ENCODE measurements at places on chromosomes 12 and 14.
A peak's percentile ranks its signal among the peaks of the same experiment; 100 is the strongest.

- no peak for DNase-seq
Observed at GRCh38 chr12:122871851-122872780, 23.8 kb downstream of the VPS37B start.

DNA sequence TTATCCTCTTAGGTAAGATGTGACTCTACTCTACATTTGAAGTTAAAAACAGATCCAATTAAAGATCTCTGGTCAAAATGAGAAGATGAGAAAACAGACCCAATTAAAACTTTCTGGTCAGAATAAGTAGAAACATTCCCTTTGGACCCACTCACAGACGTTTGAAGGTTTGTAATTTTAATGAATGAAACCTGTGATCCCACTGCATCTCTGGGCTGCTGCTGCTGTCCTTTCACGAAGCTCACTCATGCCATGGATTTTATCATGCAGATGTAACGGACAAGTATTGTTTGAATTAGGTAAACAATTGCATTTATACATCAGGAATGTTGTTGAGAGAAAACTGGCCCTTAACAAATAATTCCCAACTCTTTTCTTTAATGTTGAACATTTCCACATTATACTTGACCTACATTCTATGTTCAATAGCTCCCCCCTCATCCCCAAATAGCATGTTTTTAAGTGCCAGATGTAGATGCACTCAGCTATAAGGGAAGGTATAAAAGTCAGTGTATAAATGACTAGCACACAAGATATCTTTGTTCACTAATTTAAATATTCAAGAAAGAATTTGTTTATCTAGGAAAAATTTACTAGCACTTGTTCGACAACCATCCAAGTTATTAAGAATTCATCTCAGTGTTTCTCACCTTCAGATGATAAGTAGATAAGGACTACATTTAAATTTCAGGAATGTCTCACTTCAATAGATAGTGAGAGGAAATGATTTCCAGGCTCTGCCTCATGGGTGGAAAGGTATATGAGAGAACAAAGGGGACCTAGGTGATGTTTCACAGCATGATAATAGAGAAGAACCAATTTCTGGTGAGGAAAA, 202.3 kb upstream of the LMNTD1 start:
- DNase-seq = no peak

DNA sequence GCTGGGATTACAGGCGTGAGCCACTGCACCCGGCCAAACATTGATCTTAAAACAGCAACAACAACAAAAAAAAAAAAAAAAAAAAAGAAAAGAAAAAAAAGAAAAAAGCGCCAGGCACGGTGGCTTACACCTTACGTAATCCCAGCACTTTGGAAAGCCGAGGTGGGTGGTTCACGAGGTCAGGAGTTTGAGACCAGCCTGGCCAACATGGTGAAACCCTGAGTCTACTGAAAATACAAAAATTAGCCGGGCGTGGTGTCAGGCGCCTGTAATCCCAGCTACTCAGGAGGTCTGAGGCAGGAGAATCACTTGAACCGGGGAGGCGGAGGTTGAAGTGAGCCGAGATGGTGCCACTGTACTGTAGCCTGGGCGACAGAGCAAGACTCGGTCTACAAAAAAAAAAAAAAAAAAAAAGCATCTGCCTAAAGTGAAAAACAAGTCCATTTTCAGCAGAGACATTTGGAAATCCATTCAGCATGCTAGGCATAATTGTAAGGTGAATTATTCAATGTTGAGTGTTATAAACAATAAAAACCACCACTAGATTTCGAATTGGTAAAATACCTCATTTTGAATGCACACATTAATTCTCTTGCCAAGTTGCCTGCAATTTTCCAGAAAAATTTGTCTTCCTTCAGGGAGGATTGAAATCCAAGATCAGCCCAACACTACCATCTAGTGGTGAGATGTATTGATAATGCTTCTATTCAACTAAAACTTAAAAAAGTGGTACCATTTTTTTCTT, 8.0 kb upstream of the CERS5 start:
- peak; percentile 83 for DNase-seq

GRCh38 chr14:67487937-67488893, at the start of gene TMEM229B:
Gene TMEM229B, minus strand, starts transcription at chr14:67488721. Its CDS starts 14,798 bp downstream, at chr14:67473923.
- no peak for DNase-seq

DNA sequence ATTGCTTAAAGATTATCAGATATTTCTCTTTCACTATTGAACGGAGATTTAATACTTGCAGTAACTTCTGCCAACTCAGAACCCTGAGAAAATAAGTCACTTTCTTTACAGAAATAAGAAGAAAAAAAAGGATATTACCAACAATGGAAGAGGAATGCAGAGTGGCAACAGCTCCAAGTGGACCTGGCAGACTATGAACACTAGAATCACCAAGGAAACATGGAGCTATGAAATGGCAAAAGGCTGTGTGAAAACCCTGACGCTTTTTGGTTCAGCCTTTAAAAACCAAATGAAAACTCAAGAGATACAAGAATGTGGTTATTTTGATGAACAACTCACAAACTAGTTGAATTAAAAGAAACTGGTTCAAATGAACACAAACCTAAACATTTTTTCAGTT, 17.7 kb downstream of the DTD2 start:
- no peak for DNase-seq

DNA sequence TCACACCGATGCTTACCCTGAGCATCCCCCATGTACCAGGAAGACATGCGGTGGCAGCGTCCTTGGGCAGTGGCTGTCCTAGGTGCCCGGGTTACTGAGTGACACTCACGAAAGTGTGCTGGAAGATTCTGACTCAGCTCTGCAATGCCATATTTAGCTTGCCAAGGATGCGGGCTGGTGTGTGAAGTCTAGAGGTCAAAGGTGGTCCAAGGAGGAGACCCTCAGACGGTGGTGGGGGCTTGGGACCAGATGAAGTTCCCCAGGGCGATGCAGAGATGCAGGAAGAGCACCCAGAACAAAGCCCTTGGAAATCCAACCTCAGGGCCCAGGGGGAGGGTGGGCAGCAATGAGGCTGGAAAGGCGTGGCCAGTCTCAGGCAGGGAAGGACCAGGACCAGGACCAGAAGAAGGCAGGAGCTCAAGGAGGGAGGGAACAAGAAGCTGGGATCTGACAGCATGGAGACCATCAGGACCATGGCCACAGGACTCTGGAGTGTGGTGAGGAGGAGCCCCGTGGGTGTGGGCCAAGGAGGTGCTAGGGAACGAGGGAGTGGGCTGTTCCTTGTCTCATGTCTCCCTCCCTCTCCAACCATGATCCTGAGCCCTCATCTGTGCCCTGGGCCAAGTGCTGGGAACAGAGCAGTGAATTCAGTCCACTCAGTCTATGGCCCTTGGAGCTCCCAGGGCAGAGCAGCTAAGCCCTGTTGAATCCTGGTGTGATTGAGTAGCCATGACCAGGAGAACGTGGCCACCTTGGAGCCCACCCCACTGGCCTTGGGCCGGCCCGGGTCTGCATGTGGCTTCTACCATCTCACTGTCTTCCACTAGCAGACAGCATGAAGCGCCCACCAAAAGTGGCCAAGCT, 310.1 kb upstream of the DIO3 start:
- no peak for DNase-seq

DNA sequence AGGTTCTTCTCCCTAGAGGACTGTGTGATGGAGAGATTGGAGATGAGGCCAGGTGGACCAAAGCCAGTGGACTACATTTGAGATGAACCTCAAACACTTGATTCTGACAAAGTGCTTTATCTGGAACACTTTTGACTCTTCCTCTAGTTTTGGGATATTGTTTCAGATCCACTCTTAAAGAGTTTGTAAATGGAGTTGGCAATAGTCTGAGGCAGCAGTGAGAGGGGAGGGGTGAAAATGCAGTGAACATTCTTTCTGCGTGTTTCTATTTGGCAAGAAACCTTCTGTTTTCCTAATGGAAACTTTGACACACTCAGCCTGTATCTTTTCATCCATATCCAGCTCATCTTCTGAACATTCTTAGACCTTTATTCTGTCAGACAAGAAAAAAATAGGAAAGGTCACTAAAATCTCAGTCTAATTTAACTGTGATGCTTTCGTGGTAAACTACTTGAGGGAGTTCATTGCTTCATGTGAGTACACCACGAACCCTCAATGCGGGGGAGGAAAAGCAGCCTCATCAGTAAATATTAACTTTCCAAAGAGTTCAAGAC, 57.4 kb upstream of the KCNJ8 start:
- no peak for DNase-seq

- no peak for DNase-seq
Observed at GRCh38 chr12:124588751-124589267, 21.4 kb upstream of the NCOR2 start.

DNA sequence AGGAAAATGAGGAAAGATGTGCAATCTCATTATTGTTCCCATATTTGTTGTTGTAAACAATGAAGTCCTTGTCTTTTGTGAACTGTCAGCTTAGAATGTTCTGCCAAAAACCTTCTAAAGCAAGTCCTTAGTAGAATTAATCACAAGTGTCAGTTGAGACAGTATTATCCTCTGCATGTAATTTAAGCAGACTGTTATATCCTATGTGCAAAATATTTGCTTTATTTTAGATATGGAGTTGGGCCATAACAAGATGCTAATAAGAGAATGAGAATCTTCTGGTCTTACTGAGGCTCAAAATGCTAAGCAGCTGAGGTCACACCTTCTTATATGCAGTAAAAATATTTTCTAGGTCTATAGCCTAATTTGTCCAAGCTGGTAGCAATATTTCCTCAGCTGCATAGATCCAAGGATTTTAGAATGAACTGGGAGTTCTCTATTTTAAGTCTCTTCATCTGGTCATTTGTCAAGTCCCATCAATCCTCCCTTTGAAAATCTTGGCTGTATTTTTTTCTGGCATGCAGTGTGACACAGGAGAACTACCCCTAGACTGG, 222.3 kb upstream of the NAV3 start:
- DNase-seq = no peak

DNA sequence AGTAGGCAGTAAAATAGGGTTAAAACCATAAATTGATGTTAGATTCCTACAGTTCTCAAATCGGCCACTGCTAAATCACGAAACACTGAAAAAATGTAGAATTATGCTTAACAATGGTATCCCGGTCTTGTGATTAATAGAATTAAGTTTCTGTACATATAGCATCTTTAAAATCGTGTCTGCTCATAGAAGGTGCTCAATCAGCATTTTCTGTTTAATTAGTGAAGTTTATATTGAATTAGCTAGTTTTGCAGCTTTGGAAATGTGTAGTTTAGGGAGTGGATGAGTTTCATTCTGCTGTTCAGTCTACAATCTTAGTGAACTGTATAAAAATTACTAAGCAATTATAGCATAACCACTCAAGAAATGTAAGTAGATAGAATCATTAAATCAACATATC, 1075.8 kb upstream of the FLRT2 start:
- DNase-seq = no peak

- no peak for DNase-seq
Observed at GRCh38 chr14:20492486-20492885, 12.9 kb upstream of the RNASE10 start.
